ENCODE measurements at places on chromosomes 12 and 14.

- no peak for DNase-seq
Measured at GRCh38 chr12:31440586-31440985, 114.6 kb upstream of the SINHCAF start.

DNA sequence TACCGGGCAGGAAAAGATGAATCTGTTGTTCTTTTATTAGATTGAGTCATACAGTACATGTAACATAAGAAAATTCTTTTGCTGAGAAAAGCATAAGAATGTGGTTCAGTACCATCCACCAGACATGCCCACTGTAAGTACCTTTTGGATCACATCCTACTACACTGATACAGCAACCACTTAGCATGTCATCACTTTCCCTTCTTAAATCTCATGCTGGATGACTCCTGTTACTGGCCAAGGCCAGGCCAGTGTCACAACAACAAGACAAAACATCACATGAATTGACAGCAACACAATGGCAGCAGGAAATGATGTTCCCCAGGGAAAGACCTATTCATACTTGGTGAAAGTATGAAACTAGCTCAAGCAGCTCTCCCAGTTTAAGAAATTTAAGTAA lies 46.4 kb downstream of the STXBP6 start:
- no peak for DNase-seq

DNA sequence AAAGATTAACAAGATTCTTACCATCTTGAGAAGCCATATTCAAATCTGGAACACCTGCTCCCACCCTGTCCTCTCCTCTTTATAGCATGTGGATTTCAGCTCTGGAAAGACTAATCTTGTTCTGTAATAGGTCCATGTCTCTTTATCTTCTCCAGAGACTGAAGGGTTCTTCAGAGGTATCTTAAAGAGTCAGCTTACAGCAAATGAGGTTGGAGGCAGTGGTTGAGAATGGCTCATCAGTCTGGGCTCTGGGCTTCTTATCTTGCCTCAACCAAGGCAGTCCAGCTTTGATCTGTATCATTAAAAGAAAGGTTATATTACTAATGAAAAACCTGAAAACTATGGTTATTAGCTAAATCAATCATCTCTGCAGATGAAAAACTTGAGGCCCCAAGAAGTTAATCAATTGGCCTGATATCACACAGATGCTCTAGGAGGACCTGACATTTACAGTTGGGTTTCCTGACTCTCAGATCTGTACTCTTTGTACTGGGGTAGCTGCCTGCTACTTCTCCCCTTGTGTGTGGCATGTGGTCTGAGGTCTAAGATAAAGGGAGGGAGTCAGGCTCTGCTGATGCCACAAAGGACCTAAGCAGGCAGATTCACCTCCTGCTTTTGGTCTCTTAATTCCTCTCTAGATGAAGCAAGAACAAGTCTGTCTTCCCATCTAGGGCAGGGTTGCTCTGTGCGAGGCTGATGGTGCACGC lies 1.7 kb upstream of the AKAP6 start:
- no peak for DNase-seq

- no peak for DNase-seq
Measured at GRCh38 chr12:63403256-63403655, 252.3 kb upstream of the AVPR1A start.

DNA sequence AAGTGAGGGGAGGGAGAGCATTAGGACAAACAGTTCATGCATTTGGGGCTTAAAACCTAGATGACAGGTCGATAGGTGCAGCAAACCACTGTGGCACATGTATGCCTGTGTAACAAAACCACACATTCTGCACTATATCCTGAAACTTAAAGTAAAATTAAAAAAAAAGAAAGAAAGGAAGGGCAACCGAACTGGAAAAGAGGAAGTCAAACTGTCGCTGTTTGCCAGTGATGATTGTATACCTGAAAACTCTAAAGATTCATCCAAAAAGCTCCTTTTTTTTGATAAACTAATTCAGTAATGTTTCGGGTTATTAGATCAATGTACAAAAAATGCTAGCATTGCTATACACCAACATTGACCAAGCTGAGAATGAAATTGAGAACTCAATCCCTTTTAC lies 259.0 kb upstream of the ALG10 start:
- DNase-seq = no peak

DNA sequence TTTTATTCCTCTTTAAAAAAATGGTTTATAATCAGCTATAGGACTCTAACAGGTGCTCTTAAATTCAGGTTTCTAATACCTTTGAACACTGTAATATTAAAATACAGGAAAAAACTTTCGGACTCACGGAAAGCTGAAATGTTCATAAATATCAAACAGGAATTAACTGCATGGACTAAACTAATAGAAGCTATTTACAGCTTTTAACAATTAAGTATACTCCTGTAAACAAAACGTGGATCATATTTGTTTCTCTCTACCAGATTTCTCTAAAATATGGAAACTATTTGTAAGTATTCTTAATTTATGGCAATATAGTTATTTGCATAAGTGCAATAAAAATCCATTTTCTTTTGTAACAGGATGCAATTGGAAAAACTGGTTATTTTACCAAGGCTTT lies 108.9 kb upstream of the RESF1 start:
- DNase-seq = no peak

DNA sequence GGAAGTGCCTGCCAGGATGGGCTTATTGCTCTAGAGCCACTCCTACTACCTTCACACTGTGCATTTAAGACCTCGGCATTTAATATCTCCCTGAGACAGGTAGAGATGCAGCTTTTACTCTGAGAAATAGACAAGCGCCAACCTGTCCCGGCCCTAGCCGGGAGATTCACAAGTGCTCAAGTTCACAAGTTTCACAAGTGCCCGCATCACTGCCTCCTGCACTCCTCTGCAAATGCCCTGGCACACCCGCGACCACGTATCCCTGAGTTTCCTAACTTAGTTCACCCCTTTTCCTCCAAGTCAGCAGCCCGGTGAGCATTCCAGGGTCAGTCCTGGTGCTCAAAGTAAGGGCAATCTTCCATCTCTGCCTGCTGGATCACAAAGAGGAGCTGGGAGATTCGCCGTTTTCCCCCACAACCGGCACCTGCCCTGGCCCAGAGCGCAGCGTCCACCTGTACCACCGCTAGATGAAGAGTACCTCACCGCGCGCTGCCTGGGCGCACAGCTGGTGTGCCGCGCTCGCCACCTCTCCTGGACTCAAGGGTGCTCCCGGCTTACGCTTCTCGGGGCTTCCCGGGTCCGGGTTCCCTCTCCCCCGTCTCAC lies 5.0 kb upstream of the SLC38A4 start:
- no peak for DNase-seq

DNA sequence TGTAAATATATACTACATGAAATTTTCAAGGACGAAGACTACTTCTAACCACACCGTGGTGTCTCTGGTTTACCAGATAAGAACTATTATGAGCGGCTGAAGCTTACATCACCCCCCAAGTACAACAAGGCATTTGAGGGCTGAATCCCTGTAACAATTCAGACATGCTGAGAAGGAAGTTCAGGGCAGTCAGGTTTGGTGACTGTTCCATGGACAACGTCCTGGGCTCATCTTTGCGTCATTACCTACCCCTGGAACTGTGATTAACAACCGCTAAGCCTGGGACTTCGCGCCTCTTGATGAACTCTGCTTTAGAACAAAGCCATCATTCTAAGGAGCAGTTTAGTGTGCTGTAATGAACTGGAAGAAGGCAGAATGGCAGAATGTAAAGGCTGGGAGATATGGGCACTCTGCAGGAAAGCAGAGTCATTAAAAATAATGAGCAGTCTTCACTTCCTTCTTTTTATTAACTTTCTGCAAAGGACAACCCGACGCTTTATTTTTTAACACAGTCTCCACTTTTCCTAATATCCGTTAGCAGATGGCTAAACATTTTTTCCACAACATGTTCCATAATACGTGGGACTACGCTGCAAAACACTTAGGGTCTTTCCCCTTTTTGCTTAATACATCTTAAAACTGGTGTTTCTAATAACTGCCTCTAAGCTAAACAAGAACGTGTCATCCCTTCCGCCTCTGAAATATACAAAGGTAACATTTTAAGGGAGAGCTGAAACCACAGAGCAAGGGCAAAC lies 263.2 kb downstream of the ADAMTS20 start:
- no peak for DNase-seq

Data from stimulated activated CD8-positive, alpha-beta memory T cell treated with anti-CD3 and anti-CD28 coated beads, Interleukin-7, amount 100 ng/mL, for 4 hours (primary cell).